Activated T-helper 1 cell treated with anti-CD3 and anti-CD28 coated beads, Interleukin-12 subunit alpha, Interleukin-12 subunit beta, Interleukin-2, Interleukin-4 antibody, amounts not matched to agents 30 ng/mL and 10 ng/mL and 1 ng/mL, durations not matched to agents 14 hours and 24 hours and 36 hours (primary cell): ENCODE measurements at places on chromosomes 1 and 21. TPM values are rescaled to one million over a fixed set of nuclear protein-coding genes. Genes with fewer than 3 reads are reported as not detected.
A peak's percentile ranks its signal among the peaks of the same experiment; 100 is the strongest.

The WNT4 gene
- total RNA-seq, result not detected in 2 replicates

GRCh38 chr1:93031711-93032110 is 47.4 kb upstream of the MTF2 start:
- DNase-seq, result no peak
- H3K36me3 ChIP-seq, result no peaks in the 10 kb centered on the region
- H3K27me3 ChIP-seq, result no peaks in the 10 kb centered on the region
- H3K27ac ChIP-seq, result no peak overlapping the region
- H3K4me3 ChIP-seq, result no peak overlapping the region

DNA sequence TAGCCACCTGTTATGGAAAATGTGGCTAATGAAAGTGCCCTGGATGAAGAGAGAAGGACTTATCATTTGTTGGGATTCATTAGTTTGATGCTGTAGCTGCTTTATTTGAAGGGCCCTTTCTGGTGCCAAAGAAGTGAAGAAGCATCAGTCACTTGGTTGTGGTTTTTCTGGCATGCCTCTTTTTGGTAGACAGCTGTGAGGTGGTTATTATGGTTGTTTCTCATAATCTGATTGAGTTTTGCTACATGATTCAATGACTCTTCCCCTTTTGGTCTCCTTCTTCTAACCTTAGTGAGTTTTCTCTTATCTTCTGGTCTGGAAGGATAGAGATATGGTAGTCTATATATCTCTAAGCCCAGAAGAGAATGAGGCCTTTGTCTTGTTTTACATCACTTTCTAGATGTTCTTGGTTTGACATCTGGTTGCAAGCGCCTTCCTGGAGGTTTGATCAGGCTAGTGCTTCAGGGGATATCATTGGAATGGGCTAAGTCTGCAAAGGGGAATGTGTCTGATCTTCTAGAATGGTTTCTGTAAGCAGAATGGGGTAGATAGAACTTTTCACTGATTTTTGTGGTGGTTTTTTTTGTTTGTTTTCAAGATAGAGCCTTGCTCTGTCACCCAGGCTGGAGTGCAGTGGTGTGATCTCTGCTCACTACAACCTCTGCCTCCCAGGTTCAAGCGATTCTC is 26.0 kb downstream of the ARID1A start:
- no peak for DNase-seq
- peak overlapping the region; percentile 35 for H3K4me3 ChIP-seq
- peak overlapping the region; percentile 81 for H3K27ac ChIP-seq
- H3K36me3 ChIP-seq, result peaks cover 12% of the 10 kb centered on the region

- peak within 1 kb of the TSS; percentile 76 for H3K27ac ChIP-seq
- peaks cover 53% of the 10 kb centered on the region for H3K27me3 ChIP-seq
- peak; percentile 57 for DNase-seq
- H3K36me3 ChIP-seq, result peaks cover 8% of the 10 kb centered on the region
- peak within 1 kb of the TSS; percentile 91 for H3K4me3 ChIP-seq
These were observed at the start of gene LMNA for GRCh38 chr1:156114101-156114918. TSS of gene LMNA (plus strand) at chr1:156114711. CDS start at chr1:156114919, 208 bp downstream.
